Tracheal epithelial cell (primary cell): ENCODE measurements at places on chromosomes 12 and 14. TPM values are rescaled to one million over a fixed set of nuclear protein-coding genes. Genes with fewer than 3 reads are reported as not detected.

The C14orf132 gene
- 0.21 and 0.24 TPM in 2 replicates for total RNA-seq

The MYF6 gene
- not detected in 2 replicates for total RNA-seq

The TUNAR gene
- total RNA-seq, result 0.24 TPM in 1 of 2 replicates, not detected in the other

The MORN3 gene
- under 0.01 and 0.21 TPM in 2 replicates for total RNA-seq

The ZNF385A gene
- total RNA-seq, result 21.3 and 23.4 TPM in 2 replicates

The CNTN1 gene
- 7.2 and 9.8 TPM in 2 replicates for total RNA-seq

The ST8SIA1 gene
- total RNA-seq, result 0.24 and 0.85 TPM in 2 replicates

The CEBPE gene
- total RNA-seq, result not detected in 2 replicates
